Cardiac fibroblast (primary cell): ENCODE measurements at places on chromosomes 13 and 19.

DNA sequence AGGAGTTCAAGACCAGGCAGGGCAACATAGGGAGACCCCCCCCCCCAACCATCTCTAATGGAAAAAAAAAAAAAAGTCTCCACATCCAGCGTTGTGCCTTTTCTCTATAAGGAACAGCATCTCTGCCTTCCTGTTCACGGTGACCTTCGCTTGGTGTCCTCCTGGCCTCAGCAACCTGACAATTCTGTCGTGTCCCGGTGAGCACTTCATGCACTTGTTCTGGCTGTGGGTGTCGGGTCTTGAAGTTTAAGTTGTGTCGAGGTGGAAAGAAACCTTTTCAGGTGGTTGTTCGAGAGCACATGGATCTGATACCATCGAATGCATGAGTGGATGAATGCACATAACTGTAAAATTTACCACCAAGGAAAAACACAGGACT is 594 bp downstream of the ZNF559 start:
- DNase-seq: no peak

DNA sequence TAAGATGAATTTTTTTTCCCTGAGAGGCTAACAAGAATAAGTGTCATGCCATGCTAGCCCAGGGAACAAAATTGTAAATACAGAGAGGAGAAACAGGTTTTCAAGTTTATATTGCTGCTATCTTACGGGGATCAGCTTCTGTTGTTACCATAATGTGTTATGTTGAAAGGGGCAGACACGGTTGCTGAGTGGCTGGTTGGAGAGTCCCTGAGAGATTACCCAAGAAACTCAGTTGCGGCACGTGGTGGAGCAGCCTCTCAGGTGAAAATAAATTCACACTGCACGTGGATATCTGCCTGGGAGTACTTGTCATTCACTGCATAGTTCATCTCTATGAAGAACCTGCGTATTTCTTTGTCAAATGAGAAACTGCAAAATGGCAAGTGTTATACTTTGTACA is 293.6 kb downstream of the TDRD3 start:
- DNase-seq: no peak

DNA sequence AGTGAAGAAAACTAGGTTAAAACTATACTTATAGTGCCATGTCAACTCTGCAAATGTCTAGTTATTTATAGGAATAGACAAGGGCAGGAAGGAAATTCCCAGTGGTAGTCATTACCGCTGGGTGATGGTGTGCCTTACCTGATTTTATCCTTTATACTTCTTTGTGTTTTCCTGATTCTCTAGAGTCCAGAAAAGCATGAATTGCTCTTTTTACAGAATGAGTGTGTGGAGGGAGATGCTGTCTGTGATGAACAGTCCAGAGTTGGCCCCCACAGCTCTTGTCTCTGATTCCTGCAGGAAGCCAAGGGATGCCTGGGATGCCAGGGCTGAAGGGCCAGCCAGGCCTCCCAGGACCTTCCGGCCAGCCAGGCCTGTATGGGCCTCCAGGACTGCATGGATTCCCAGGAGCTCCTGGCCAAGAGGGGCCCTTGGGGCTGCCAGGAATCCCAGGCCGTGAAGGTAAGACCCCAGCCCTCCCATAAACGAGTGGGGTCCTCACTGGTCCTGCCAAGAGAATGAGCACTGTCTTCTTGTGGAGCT is 83.7 kb downstream of the RAB20 start:
- DNase-seq: no peak

DNA sequence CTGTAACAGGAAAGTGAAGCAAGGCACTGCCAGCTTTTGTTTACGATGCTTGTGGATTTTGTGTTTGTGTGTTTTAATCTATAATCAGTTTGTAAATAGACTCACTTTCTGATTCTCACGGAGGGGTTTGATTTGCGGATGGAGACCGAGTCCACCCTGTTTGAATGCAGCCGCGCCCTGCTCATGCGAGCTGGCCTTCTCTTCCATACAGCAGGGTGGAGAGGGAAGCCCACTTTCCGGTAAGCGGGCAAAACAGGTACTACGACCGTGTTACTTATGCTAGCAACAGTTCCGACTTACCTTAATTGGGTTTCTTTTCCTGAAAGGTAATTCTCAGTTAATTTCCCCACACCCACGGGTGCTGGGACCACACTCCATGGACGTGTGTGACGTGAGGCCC is 33.1 kb downstream of the ADPRHL1 start:
- DNase-seq: no peak

DNA sequence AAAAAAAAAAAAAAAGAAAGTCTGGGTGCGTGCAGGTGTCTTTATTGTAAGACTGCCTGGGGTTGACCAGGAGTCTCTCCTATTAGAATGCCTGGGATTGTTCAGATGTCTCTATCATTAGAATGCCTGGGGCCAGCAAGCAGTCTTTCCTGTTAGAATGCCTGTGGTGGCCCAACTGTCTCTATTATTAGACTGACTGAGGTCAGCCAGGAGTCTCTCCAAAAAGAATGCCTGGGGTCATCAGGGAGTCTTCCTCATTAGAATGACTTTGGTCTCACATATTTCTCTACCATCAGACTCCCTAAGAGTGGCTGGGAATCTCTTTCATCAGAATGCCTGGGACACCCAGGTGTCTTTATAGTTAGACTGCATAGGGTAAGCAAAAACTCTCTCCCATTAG is 1577.5 kb downstream of the UQCRFS1 start:
- no peak for DNase-seq

DNA sequence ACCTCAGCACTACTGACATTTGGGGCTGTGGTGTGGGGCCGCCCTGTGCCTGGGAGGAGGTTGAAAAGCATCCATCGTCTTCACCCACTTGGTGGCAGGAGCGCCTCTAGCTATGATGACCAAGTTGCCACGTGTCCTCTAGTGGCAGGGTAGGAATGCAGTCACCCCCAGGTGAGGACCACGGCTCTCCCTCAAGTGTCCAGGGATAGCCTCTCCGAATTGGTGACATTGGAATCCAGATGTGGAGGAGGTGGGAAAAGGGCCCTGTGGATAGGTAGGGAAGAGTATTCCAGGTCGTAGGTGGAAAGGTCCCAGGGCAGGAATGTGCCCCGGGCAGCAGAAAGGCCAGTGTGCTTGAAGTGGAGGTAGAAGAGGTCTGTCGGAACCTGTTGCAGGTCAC is 37.6 kb downstream of the ARHGEF18 start:
- DNase-seq: no peak

DNA sequence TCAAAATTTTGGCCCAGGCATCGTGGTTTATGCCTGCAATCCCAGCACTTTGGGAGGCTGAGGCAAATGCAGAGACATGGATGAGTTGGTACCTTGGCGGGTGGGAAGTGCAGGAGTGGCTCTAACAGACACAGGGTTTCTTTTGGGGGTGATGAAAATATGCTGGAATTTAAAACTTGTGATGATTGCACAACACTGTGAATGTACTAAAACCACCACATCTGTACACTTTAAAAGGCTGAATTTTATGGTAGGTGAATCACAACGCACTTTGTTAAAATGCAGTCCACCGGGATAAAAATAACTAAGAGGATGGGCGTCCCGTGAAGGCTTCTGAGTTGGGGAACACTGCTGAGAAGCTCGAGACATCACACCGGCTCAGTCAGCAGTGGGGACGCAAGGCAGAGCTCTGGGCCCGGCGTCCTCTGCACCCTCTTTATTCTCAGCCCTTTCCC is 47.1 kb downstream of the MLLT1 start:
- peak; percentile 92 for DNase-seq

GRCh38 chr19:30393729-30394480 is 21.7 kb downstream of the ZNF536 start:
- no peak for DNase-seq

DNA sequence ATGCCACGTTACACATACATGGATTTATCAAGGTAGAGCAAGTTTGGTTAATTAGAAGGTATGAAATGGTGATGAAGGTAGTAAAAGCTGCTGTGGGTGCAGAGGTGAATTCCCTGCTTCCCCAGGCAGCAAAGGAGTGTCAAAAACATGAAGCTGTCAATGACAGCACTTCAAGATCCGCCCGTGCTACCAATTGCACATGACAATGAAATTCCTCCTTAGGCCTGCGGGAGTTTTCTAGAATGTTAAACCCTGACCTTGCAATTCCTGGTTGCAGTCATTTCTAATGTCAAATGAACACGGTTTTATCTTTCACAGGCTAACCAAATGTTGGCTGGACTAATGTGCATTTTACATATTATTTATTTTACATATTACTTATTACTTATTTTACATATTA is 67.7 kb upstream of the LSM14A start:
- no peak for DNase-seq

GRCh38 chr13:114142640-114143490 is 10.4 kb upstream of the RASA3 start:
- no peak for DNase-seq

- DNase-seq: no peak
These were observed 4.7 kb upstream of the SLC5A5 start for GRCh38 chr19:17866964-17867486.

- peak; percentile 83 for DNase-seq
These were observed 1.7 kb upstream of the ELAVL3 start for GRCh38 chr19:11482384-11483050.

DNA sequence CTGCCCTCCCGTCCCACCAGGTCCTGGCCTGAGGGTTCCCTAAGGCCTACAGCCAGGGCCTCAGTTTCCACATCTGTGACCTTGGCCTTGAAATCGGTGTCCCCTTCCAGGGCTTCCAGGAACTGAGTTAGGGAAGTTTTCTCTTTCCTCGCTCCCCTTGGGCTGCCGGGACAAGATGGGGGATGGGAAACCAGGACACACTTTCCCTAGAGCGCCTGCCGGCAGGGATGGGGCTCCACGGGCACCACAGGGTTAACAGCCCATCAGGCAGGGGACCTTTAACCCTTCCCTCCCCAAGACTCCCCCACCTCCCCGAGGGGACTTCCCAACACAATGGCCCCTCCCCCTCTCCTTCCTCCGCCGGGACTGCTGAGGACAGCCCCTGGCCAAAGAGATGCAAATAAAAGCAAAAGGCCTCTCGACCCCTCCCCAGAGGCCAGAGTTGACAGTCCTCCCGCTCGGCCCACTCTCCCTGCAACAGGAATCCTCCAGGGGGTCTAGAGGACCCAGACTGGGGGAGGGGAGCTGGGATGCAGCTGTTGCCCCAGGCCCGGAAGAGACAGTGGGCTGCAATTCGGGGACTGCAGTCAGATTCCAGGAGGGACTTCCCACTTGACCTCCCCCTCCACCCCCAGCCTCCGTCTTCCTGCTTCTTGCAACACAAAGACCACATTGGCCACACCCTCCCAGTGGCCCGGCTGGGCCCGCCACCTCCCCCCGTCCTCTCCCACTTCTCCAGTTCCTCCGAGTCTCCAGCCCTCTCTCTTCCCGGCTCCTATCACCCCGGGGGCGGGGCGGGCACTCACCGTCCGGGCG is 3.4 kb downstream of the BBC3 start:
- peak; percentile 98 for DNase-seq

DNA sequence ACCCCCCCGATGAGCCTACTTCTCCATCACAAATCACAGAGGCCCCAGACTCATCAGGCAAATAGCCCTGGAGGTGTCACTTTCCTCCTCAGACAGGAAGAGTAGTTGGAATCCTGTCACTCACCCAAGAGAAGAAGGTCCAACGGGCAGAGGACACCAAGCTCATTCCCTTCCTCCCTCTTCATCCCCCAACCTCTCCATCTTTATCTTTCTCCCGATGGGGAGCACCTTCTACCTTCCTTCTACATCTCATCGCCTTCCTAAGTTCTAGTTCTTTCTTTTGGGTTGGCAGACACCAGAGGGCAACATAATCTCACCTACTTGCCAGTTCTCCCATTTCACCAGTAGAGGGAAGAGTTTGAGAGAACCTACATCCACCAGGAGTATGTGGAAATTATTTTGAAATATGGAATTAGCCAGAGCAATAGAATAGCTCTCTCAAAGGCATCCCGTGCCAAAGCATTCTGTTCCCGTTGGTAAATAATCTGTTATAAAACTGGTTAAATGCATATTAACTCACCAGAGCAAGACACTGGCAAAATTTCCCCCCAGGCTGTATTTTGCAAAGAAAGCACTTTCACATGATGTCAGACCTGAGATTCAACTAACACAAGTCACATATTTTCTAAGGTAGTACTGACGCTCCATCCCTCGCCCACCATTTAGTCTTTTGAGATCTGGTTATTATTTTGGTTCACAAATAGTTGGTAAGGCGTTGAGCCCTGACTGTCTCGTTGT is 55.0 kb downstream of the ZIC5 start:
- peak; percentile 82 for DNase-seq

DNA sequence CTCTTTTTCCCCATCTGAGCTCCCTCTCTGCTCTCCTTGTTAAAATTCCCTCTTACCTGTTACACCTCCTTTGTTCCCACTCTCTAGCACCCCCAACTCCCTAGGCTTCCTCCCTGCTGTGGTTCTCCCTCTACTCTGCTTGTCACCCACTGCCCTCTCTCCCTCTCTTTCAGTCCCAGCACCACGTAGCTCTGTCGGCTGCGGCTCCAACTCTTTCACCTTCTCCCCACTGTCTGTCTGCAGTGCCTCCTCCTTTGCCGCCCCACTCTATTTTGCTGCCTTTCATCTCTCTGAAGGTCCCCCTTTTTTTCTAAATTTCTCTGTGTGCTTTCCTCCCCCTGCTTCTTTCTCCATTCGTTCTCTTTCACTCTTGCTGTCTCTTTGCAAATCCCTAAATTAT is 1.1 kb downstream of the ZNF836 start:
- peak; percentile 1 for DNase-seq

- DNase-seq: peak; percentile 29
These were observed 4.8 kb downstream of the ABCC4 start for GRCh38 chr13:95296326-95296925.

DNA sequence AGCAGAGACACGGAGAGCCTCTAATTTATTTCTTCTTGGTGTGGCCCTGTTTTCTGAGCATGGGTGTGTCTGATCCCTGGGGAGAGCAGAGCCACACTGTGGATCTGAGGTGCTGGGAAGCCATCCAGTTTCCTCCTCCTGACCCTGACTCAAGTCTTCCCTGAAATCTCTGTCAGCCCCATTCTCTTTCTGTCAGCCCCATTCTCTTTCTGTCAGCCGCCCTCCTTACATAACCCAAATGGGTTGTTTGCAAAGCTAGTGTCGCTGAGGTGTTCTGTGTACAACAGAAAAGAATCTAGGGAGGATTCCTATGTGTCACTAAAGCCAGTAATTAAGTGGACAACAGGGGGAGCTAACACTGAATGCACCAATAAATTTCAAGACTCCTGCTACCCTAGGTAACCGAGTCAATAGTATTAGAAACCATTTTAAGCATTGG is 50.2 kb downstream of the LRCH1 start:
- DNase-seq: peak; percentile 51

DNA sequence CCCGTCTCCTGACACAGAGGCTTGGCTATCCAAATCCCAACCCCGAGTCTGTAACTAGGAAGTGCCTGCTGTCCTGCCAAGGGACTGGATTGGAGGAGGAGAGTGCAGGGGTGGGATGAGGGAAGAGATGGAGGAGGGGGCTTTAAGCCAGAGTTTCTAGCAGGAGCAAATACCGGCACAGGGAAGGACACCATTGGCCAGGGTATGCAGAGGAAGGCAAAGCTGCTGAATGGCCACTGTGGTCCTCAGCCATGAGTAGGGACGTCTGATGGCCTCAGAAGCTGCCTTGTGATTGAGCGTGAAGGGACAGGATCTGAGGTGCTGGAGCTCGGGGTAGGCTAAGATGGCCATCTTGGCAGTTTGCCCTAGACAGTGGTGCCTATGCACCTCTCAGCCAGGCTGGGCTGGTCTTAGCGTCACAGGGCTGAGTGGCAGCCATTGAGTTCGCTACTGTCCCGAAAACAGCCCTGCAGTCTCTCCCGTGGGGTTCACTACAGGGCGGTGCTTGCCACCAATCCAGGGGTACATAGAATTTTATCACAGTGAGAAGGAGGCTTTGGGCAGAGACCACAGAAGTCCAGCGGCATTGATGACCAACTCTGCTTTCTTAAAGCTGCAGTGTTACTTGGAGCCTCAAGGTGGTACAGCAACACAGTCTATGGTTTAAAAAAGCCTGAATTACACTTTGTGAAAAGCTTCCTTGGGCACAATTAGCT is 61.8 kb downstream of the AKAP11 start:
- DNase-seq: peak; percentile 71

- DNase-seq: no peak
These were observed 32.8 kb downstream of the ZSWIM9 start for GRCh38 chr19:48203222-48203793.
